ENCODE measurements at places on chromosomes 7 and 10. TPM values are rescaled to one million over a fixed set of nuclear protein-coding genes. Genes with fewer than 3 reads are reported as not detected.

The LRRD1 gene
- total RNA-seq: 0.29 TPM

The FAM25G gene
- not detected for total RNA-seq

The PLA2G12B gene
- total RNA-seq: not detected

The AP3M1 gene
- 39.1 TPM for total RNA-seq

The DNAH11 gene
- 0.05 TPM for total RNA-seq

The GNAT3 gene
- not detected for total RNA-seq

The DLX5 gene
- not detected for total RNA-seq

The GHRHR gene
- total RNA-seq: not detected

The CCL24 gene
- not detected for total RNA-seq

The OPALIN gene
- total RNA-seq: not detected

The PHYHIPL gene
- not detected for total RNA-seq

The NRG3 gene
- total RNA-seq: not detected

GRCh38 chr7:55641273-55641691, 69.0 kb upstream of the VOPP1 start:
- DNase-seq: peak; percentile 89

DNA sequence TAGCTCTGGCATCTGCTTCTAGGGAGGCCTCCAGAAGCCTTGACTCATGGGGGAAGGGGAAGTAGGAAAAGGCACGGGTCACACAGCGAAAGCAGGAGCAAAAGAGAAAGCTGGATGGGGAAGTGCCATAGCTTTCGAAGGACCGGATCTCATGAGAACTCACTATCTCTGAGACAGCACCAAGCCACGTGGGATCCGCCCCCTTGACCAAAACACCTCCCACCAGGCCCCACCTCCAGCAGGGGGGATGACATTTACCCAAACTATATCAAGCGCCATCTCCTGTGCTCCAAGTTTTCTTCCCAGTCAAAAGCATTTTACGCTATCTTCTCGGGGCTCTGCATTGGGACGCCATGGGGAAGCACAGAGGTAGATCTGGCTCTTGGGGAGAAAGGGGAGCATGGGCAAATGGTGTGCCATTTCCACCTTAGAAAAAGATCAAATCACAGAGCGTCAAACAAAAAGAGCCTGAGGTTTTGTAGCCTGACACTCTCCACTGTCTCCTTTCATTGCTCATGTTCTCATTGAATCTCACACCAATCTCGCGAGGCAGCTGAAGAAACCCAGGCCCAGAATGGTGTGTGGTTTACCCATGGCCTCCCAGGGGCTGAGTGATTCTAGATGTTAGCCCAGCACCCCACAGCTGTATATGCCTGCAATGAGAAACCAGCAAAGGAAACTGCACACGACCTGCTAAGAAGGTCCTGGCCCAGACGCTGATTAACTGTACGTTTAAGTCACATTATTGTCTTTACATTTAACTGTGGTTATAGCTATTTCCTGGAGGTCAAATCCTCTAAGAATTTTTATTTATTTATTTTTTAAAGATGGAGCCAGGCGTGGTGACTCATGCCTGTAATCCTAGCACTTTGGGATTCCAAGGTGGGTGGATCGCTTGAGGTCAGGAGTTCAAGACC, 8.1 kb upstream of the OLAH start:
- DNase-seq: peak; percentile 58

- DNase-seq: no peak
These were observed 573.1 kb upstream of the FOXK1 start for GRCh38 chr7:4108951-4109350.

- peak; percentile 22 for DNase-seq
These were observed 31.2 kb downstream of the PPP2R2D start for GRCh38 chr10:131931981-131932380.

GRCh38 chr10:70311698-70312097, 27.9 kb upstream of the NPFFR1 start:
- DNase-seq: no peak

DNA sequence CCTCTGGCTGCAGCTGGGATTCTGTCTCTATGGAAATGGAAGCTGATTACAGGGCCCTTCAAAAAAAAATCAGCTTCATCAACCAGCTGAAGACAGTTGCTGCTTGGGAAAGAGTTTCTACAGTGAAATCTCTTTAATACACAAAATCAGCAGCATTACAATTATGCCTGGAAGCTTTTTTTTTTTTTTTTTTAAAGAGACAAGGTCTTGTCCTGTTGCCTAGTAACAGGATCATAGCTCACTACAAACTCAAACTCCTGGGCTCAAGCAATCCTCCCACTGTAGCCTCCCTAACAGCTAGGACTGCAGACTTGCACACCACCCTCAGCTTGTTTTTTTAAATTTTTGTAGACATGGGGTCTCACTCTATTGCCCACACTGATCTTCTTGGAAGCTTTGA, 94.5 kb downstream of the OR13A1 start:
- DNase-seq: no peak

GRCh38 chr10:91598211-91598977, 34.5 kb downstream of the PPP1R3C start:
- DNase-seq: peak; percentile 68

DNA sequence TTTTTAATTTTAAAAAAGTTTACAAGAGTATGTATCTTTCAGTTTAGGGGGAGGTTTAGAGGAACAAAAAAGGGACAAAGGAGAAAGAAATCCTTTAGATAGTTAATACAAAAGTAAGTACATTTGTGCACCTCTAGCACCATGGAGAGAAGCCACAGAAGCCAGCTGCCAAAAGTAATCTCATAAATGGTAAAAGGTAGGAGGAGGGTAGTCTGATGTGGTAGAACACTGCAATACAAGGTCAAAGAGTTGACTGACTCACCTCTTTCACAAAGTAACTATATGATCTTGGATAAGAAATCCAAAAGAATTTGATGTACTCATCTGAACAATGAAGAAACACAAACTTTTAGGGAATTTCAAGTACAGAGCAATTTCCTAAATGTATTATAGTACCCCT, 68.1 kb downstream of the CNOT4 start:
- peak; percentile 42 for DNase-seq

- DNase-seq: peak; percentile 65
These were observed 23.8 kb upstream of the AHR start for GRCh38 chr7:17274551-17275245.

GRCh38 chr7:55019191-55019690, 424 bp downstream of the EGFR start:
- DNase-seq: peak; percentile 63

GRCh38 chr7:32479574-32480200, 10.5 kb downstream of the LSM5 start:
- peak; percentile 72 for DNase-seq

GRCh38 chr7:8155836-8156235, 106.1 kb downstream of the ICA1 start:
- DNase-seq: no peak

DNA sequence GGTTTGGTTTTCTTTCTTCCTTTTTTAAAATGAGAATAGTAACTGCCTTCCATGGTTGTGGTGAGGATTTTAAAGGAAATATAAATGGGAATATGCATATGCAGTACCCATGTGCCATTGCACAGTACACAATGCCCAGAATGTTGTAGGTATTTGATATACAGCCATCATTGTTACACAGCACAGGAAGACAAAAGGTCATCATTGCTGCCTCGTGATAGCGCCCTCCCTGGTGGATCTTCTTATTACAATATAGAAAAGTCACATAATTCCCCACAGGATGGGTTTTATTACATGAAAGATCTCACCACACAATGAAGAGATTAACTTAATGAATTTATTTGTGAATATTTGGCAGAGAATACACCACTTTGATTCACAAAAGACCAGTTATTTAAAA, 76.5 kb downstream of the PPP1R17 start:
- DNase-seq: no peak

GRCh38 chr7:150731916-150732315, 5.3 kb upstream of the GIMAP5 start:
- DNase-seq: no peak

- DNase-seq: no peak
These were observed 164.6 kb upstream of the ZMIZ1 start for GRCh38 chr10:78904196-78904595.

GRCh38 chr7:79453558-79454360, at the start of gene MAGI2:
TSS of gene MAGI2 (minus strand) at chr7:79453667. CDS start at chr7:79453320, 347 bp downstream.
- DNase-seq: peak; percentile 93

GRCh38 chr7:7761340-7761973, 43.0 kb upstream of the RPA3 start:
- DNase-seq: peak; percentile 84

GRCh38 chr10:37821237-37821636, 36.2 kb downstream of the ZNF248 start:
- DNase-seq: no peak

DNA sequence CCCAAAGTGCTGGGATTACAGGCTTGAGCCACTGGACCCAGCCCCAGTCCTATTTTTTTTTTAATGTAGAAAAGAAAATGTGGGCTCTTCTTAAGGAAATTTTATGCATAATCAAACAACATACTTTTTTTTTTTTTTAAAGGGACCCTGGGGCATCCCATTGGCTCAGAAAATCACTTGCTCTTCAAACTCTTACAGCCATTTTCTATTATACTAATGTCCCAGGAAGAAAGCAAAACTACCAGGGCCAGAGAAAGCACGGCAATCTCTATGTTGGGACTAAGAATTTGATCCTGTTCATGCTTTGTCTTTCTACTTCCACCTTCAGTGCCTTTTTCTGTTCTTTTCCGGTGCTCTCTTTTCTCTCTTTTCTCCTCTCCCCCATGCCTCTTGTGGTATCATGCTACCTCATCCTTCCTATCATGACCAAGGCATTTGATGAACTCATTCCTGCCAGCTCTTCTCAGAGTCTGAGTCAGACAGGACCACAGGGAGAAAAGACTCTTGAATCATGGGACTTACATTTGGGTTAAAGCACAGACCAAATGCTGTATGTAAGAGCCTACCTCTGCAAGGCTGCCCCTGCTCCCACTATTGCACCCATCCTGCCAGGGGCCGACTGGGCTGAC, 76.4 kb upstream of the CCNY start:
- peak; percentile 89 for DNase-seq

- DNase-seq: peak; percentile 41
These were observed 135.3 kb downstream of the ARHGAP22 start for GRCh38 chr10:48469516-48470020.

DNA sequence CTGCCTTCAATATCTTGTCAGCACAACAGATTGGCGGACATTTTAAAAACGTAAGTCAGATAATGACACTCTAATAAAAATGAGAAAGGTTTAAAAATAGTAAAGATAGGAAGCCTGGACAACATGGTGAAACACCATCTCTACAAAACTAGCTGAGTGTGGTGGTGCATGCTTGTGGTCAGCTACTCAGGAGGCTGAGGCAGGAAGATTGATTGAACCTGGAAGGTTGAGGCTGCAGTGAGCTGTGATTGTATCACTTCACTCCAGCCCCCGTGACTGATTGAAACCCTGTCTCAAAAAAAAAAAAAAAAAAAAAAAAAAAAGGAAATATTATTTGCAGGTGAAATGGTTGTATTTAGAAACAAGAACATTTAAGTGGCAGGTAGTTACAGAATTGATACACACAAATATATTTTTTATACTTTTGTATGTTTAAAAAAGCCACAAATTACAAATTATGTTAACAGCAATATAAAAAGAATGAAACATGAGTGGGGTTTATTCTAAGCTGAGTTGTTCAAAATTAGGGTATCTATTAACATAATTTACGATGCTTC, 141.9 kb downstream of the ADK start:
- peak; percentile 49 for DNase-seq

- DNase-seq: peak; percentile 82
These were observed 127.4 kb downstream of the UBE2H start for GRCh38 chr7:129825209-129825970.

GRCh38 chr7:143460271-143460979, 17.2 kb downstream of the TAS2R60 start:
- DNase-seq: no peak

GRCh38 chr10:55653531-55653930, 707.5 kb downstream of the ZWINT start:
- DNase-seq: no peak

GRCh38 chr7:140609646-140610045, 31.0 kb downstream of the DENND2A start:
- no peak for DNase-seq

DNA sequence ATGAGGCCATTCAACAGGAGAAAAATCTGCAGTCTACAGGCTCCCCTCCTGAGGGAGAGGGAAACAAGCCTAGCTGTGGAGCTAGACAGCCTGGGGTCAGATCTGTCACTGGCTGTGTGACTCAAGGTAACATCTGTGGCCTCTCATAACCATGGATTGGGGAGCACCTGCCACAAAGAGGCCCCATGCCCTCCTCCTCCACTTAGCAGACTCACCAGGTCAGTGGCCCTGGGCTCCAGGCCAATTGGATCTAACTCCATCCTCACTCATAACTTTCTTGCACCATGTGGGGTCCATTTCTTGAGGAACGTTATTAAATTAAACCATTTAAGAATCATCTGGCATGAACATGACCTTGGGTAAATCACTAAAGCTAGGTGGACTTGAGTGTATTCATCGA, 1.8 kb downstream of the GDF10 start:
- no peak for DNase-seq

DNA sequence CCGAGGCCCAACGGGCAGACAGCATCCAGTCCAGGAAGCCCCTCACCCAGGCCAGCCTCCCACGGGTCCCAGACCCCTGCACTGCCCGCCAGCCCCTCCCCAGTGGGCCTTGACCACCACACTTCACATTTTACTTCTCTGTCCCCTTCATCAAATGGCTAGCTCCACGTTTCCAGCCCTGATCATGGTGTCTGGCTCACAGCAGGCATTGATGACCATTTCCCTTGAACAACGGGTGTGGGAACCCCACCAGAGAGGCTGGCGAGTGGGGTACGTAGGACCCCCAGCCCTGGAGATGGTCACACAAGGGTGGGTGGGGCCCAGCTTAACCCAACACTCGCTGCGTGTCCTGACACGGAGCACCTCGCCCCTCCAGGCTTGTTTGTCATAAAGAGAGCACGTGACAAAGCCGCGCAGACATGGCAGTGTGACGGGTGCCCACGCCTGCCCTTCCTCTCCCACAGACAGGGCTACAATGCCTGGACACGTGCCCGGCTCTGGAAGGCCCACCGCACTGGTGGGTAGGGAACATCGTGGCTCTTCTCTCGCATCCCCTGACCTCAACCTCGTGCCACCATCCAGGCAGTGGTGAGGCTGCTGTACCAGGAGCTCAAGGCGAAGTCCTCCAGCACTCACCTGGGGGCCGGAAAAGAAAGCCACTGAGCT, 267.7 kb downstream of the MAD1L1 start:
- DNase-seq: no peak

GRCh38 chr10:100736809-100737354, 8.5 kb upstream of the PAX2 start:
- DNase-seq: no peak

GRCh38 chr7:5598261-5598761, 174.7 kb upstream of the TNRC18 start:
- peak; percentile 34 for DNase-seq

DNA sequence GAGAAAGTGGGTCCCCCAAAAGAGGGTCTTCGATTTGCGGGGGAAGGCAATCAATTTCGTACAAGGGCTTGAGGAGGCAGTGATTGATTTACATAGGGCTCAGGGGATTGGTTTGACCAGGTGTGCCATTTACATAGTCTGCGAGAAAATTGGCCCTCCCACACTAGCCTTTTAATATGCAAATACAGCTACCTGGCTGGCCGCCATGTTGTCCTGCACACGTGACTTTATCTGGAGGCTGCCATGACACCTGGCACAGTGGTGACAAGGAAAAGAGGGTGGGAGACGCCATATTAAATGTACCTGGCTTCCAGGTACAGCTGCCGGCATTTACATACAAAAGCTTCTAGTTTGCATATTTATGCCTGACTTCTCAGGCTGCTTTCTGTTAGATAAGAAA, 1577.2 kb upstream of the LRRTM3 start:
- DNase-seq: no peak

Measured in myocyte (in vitro differentiated cells).